Esophagus squamous epithelium (tissue), 5 donors: ENCODE measurements at places on chromosomes 2 and 18.
A peak's percentile ranks its signal among the peaks of the same experiment; 100 is the strongest.

DNA sequence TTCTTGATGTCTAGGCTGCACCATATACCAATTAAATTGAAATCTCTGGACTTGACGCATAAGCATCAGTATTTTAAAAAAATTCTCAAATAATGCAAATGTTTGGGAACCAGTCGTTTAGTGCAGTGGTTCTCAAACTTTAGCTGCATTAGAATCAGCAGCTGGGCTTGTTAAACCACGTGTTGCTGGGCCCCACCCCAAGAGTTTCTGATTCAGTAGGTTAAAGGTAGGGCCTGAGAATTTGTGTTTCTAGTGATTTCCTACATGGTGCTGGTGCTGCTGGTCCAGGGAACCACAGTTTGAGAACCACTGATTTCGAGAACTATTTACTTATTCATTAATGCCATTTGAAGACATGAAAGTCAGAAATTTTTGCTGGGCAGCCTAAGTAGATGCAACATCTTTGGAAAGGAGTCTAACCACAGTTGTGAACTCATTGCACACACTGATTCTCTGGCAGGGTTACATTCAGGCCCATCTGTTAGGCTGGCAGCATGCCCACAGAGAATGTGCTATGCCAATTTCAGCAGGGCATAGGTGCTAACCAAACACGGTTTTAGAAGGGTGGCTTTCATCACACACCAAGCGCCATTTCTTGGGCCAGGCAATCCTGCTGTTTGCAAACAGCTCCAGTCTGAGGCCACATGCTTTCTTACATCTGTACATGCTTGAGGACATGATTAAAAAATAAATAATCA lies 26.4 kb upstream of the ATP5MC3 start:
- DNase-seq: no peak

DNA sequence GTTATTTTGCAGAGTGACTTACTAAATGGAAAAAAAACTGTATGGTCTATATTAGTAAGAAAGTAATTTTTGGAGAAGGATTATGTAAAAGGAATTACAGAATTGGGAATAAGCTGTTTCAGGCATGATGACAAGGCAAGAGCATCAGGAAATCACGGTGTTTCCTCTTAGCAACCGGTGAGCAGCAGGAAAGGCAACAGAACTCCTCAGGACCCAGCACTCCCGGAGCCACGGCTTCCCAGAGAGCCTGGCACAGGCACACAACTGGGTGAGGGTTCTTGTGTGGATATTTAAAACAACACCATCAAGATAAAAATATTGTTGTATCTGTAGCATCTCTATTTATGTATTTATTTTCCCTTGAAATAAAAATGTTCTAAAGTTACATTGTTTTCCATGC lies 34.4 kb downstream of the CYP27C1 start:
- no peak for DNase-seq

GRCh38 chr18:77079954-77080682 lies 52.5 kb downstream of the MBP start:
- DNase-seq: peak; percentile 17

DNA sequence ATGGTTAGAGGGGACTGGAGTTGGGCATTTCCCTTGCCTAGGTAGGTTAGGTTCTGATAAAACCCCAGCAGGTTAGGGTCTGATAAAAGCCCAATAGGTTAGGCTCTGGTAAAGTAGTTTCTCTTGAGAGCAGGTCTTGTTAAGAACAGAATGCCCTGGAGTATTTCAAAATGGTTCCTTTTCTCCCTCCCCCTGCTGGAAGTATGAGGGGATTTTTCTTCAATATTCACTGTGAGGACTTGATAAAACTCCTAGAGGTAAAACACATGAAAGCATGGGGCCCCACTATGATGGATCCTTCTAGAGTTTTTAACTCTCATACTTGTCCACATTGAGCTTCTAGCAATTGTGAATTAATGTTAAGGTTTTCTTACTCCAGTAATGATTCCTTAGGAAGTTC lies 27.6 kb downstream of the ANKAR start:
- no peak for DNase-seq

- DNase-seq: no peak
Measured at GRCh38 chr18:44786688-44787087, 106.0 kb downstream of the SETBP1 start.

- DNase-seq: no peak
Measured at GRCh38 chr2:24026233-24026632, 16.3 kb downstream of the MFSD2B start.

- no peak for DNase-seq
Measured at GRCh38 chr2:176931588-176932563, 280.7 kb upstream of the HNRNPA3 start.

GRCh38 chr2:232139786-232140562 lies 178.5 kb downstream of the DIS3L2 start:
- DNase-seq: no peak

DNA sequence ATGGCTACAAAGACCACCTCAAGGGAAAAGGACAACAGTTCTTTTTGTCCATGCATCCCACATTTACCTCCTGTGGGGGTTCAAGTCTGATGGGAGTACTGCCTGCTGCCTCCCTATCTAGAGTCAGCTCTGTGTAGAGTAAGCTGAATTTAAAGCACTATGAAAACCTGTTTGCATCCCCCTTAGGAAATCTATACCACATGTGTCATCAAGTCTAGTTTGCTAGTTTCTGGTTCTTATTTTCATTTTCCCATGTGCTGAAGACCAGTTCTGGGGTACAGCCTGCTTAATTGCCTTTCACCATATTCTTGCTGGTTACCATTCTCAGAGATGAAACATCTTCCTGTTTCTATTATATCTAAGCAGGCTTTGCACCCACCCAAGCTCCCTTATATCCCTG lies 470.3 kb downstream of the MBD2 start:
- no peak for DNase-seq

DNA sequence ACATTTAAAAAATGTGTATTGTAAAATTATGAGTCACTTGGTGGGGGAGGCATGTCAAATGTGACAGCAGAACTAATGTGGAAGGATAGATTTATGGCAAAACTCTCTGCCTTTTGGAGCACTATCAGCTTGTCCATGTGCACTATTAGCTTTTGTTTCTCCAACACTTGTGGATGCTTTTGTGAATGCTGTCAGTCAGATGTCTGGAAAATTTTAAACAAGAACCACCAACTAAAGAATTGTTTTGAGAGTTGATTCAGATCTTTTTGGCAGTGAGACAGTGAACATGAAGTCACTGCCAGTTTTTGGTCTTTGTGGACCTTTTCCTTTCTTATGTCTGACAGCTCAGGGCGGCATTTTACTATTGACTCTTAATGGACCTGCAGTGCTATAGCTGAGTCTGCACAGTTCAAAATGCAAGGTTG lies 72.4 kb downstream of the KIAA1328 start:
- DNase-seq: no peak

GRCh38 chr2:1366546-1367134 lies 46.6 kb upstream of the TPO start:
- no peak for DNase-seq

DNA sequence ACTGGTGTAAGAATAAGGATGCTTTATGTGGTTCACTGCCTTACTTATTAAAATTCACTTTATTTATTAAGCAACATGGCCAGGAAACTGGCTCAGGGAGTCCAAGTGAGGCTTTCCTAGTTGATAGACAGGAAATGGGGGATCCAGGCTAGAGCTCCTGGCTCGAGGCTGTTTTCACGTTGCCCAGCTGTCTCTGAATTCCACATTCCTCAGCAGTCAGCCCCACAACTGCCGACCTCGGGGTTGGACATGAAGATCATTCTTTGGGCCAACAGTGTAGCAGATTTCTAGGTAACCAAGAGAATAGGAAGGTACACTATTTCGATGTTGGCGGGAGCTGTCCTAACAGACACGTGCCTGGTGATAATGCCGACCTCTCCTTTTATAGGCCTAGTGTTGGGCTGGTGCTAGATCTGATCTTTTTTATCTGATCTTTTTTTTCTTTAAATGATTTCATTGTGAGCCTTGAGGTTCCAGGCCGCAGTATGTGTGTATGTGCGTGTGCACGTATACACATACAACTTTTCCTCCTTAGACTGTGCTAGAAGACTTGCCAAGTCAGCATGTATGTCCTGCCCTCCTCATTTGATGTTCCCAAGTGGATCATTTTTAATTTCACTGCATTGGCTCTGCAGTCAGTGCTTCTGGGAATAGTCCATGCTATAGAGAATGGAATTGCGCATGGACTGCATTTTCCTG lies 103.5 kb downstream of the CABLES1 start:
- no peak for DNase-seq

GRCh38 chr2:25018681-25019080 lies 23.2 kb upstream of the EFR3B start:
- DNase-seq: no peak

DNA sequence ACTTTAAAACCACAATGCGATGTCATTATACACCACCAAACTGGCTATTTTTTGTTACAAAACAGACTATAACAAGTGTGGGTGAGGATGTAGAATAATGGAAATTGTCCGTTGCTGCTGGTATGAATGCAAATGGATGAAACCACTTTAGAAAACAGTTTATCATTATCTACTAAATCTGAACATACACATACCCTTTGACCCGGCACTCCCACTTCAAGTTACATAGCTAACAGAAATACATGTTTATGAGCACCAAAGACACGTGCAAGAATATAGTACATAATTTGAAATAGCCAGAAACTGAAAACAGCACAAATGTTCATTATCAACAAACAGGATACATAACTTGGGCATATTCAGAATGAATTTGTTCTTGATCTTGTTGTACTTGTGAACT lies 206.4 kb upstream of the CHAC2 start:
- DNase-seq: no peak

DNA sequence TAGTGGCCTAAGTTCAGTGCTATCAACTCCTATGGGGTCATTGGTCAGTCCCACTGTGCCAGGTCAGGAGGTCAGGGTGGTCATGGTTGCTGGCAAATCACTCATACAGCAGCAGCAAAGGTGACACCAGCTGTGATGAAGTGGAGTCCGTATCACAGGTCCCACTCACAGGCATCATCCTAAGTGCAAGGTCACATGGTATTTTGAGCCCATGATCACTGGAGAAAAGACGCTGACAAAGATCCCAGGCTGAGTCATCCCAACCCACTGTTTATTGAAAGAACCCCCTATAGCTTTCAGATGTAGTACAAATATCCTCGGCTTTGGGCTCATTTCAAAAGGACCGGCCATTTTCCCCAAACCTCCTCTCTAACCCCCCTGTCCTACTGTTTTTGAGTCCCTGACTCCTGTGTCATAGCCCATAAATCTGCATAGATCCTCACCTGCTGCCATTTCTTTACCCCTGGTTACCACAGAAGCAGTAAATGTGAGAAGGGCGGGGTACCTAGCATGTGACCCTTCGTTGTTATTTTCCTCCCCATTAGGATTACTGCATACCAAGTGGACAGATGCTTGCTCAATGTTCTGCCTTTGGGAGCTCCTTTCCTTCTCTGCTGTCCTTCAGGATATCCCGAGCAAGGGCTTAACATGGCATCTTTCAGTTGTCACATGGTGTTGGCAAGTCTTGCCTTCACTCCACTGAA lies 107.7 kb downstream of the COL6A3 start:
- no peak for DNase-seq

- DNase-seq: no peak
Measured at GRCh38 chr18:67597759-67598158, 81.2 kb upstream of the DSEL start.

DNA sequence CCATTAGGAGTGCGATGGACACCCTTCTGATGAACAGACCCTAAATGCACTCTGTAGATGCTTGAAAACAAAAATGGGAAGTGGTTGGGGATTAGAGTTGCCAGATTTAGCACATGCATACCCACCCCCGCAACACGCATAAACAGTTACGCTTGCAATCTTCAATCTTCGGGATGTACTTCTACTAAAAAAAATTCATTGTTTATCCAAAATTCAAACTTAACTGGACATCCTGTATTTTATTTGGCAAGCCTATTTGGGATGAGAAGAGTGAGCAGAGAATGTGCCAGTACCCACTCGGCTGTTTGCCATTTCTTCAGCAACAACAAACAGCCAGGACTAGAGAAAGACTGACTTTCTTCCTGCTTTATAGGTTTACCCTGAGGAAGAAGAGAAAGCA lies 18.4 kb downstream of the KIAA2012 start:
- DNase-seq: no peak

- DNase-seq: no peak
Measured at GRCh38 chr2:67670747-67671183, 273.6 kb downstream of the ETAA1 start.

DNA sequence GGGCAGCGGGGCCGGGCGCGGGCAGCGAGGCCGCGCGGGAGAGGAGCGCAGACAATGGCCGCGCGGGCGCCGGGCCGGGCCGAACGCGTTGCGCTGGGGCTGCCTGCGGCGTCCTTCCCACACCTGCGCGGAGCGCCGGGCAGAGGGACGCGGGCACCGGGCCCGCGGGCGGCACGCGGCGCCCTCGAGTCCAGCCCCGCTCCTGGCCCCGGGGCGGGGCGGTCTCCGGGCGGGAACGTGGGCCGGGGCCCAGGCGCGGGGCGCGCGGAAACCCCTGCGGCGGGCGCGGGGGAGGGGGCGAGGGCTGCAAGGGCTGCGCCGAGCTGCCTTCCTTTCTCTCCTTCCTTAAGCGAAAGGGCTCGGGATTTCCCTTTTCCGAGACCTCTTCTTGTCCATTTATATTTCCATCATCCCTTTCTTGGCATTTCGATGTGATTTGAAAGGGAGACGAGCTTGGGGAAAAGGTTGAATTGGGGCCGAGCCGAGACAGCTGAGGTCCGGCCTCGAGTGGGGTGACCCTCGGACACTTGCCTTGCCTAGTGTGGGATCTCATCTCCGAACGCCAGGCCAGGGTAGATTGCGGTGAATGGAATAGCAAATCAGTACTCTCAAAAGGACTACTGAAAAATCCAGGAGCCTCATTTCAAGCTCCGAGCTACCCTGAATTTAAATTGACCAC lies 676 bp downstream of the KLHL23 start:
- DNase-seq: no peak

GRCh38 chr18:46010676-46011075 lies 43.5 kb upstream of the EPG5 start:
- no peak for DNase-seq

GRCh38 chr2:14603676-14604075 lies 28.8 kb upstream of the LRATD1 start:
- DNase-seq: no peak

- no peak for DNase-seq
Measured at GRCh38 chr2:146734042-146734820, 1110.6 kb upstream of the ACVR2A start.

DNA sequence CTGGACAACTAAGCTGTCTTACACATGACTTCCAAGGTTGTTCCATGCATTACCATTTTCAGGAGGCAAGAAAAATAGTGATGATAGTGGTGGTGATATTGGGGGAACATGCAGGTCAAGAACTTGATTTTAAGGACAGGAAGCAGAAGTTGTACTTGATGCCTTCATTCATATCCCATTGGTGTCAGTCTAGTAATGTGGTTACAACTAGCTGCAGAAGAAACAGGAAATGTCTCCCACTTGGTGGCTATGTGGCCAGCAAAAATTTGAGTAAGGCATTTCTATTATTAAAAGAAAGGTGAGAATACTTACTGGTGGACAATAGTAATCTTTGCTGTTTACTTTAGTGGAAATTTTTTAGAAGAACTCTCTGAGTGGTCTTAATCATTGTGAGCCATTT lies 103.4 kb downstream of the ALMS1 start:
- DNase-seq: no peak
